CD4-positive, alpha-beta T cell treated with Interleukin-21 for 1 hour (primary cell): ENCODE measurements at places on chromosomes 7 and 10.

GRCh38 chr7:102319671-102320070, 33.0 kb downstream of the SH2B2 start:
- no peak for DNase-seq

GRCh38 chr10:51617576-51618235, 81.7 kb downstream of the CSTF2T start:
- DNase-seq: no peak

GRCh38 chr10:95785942-95786669, 30.1 kb downstream of the ENTPD1 start:
- no peak for DNase-seq

- peak; percentile 54 for DNase-seq
Observed at GRCh38 chr7:35036361-35037171, 719 bp downstream of the DPY19L1 start.

- no peak for DNase-seq
Observed at GRCh38 chr7:41187322-41187721, 515.6 kb downstream of the INHBA start.

DNA sequence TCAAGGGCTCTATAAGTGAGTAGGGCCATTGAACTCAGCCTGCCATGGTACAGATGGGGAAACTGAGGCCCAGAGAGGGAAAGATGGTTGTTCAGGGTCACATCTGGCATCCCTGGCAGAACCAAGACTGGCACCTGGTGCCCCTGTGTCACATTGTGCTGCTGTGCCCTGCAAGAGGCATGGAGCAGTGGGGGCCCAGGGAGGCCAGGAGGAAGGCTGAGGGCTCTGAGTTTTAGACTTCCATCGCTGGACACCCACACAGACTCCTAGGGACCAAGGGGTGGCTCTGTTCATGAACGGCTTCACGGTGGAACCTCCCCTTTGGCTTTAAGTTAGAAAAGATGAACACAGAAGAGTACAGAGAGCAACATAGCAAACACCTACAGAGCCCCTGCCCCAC, 66.7 kb upstream of the AQP1 start:
- no peak for DNase-seq

GRCh38 chr7:45443263-45443662, 130.9 kb upstream of the ADCY1 start:
- DNase-seq: no peak

- no peak for DNase-seq
Observed at GRCh38 chr10:51257511-51258248, 183.4 kb downstream of the PRKG1 start.

DNA sequence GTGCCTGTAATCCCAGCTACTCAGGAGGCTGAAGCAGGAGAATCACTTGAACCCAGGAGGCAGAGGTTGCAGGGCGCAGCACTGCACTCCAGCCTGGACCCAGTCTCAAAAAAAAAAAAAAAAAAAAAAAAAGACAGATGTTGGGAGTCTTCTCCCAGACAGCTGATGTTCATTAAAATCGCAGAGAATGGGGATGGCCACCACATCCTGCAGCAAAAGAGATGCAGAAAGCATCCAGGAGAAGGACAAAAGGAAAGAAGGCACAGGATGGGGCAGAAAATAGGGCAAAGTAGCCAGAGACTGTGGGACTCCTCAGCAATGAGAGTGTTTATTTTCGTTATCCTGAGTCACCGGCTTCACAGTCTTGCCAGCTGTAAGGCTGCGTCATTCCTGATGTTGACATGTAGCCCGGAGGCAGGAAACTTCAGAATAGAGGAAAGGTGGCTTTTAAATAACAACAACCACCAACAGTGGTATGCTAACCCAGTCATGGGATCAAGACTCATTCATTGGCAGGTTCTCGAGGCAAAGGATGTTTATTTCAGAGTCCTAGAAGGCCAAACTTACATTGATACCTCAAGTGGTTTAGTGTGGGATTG, 149.5 kb upstream of the SVIL start:
- DNase-seq: no peak

GRCh38 chr7:33849004-33849403, 56.3 kb upstream of the BMPER start:
- DNase-seq: no peak
